ENCODE measurements at places on chromosomes 5 and 9.

- DNase-seq, result no peak
These were observed 2.2 kb downstream of the LRRTM2 start for GRCh38 chr5:138872841-138873465.

GRCh38 chr5:179275941-179276837 lies 69.1 kb downstream of the ADAMTS2 start:
- no peak for DNase-seq

DNA sequence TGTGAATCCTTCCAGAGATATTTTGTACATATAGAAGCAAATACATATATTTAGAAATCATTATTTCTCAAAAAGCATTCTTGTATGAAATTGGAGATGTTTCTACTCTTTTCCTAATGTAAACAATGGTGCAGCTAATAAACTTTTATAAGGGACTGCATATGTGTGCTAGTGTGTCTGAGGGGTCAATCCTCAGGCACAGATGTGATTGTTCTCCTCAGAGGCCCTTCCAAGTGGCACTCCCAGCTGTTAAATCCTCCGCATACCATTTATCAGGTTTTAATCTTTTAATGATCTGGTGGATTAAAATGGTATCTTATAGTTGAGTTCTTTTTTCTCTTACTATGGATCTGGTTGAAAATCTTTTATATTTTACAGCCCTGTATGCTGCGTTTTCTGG lies 5.6 kb upstream of the OMD start:
- no peak for DNase-seq

DNA sequence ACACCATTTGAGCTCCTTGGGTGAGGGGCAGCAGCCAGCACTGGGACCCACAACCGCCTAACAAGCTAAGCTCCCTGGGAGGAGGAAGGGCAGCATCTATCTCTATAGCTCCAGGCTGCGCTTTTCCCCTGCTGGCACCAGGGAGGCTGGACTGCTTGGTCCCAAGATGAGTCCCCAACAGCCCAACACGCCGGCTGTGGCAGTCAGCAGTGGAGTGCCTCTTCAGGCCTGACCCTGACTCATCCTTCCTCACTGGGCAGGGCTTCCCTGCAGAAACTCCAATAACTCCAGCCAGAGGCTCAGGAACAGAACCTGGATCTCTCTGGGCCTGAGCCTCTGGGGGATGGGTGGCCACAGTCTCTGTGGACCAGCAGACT lies 113.7 kb upstream of the ADAMTS16 start:
- no peak for DNase-seq

DNA sequence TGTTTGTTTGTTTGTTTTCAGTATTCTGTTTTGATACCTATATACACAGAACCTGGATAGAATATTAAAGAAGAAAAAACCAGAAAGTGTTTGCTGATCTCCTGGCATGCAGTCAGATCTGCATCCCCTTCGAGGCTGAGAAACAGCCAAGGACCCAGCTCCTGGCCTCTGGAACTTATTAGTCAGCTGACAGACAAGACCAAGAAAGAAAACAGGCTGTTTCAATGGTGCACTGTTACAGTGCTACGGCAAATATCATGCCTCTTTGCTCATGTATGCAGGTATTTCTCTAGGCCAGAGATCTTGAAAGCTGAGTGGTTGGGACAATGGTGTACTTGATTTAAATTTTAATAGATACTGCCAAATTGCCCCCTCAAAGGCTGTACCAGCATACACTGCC lies 95.0 kb downstream of the C5orf15 start:
- no peak for DNase-seq

- DNase-seq, result no peak
These were observed 118.1 kb upstream of the ERCC6L2 start for GRCh38 chr9:95757439-95757838.

- DNase-seq, result no peak
These were observed 20.7 kb upstream of the TRIM36 start for GRCh38 chr5:115190388-115190787.

DNA sequence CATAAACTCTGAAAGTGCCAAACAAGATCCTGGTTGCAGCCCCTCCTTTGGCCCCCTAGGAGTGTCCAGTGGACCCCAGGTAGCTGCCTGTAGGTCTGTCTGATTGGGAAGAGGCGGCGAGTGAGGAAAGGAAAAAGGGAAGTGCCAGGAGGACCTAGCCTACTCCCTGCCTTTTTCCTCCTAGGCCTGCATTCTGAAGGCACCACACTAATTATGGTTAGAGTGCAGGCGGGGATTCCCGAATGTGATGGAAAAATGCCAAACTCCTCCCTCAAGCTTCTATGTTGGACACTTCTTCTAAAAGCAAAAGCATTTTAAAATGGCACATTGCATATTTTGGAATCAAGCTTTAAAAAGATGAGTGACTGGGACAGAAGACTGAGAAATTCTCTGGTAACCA lies 83.2 kb upstream of the SMIM15 start:
- no peak for DNase-seq

- no peak for DNase-seq
These were observed 55.0 kb upstream of the APC start for GRCh38 chr5:112682621-112683061.

Data from stimulated activated CD4-positive, alpha-beta T cell treated with anti-CD3 and anti-CD28 coated beads, Interleukin-15, amount 100 ng/mL, for 1 hour (primary cell).